SK-N-SH treated with all-trans-retinoic acid at 6 μM for 48 hours (cell line): ENCODE measurements at places on chromosomes 3 and 15.

GRCh38 chr3:164791263-164791662 lies 287.0 kb downstream of the SI start:
- ATAC-seq = no peak

GRCh38 chr15:90042766-90043529 lies 41.8 kb downstream of the ZNF710 start:
- no peak for ATAC-seq

DNA sequence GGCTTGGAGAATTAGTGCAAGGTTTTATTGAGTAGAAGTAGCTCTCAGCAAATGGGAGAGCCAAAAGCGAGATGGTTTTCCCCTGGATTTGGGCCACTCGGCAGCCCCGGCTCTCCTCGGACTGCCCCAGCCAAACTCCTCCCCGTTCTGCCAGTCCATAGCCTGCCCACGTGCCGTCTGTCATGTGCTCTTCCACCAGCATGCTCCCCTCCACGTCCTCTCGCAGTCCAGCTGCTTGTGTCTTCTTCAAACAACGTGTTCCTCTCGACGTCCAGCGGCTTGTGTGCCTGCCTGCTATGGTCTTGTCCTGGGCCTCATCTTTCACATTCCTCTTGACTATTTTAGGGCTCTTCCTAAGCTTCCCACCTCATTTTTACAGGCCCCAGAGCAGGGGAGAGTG lies 16.7 kb upstream of the SECISBP2L start:
- ATAC-seq = no peak

DNA sequence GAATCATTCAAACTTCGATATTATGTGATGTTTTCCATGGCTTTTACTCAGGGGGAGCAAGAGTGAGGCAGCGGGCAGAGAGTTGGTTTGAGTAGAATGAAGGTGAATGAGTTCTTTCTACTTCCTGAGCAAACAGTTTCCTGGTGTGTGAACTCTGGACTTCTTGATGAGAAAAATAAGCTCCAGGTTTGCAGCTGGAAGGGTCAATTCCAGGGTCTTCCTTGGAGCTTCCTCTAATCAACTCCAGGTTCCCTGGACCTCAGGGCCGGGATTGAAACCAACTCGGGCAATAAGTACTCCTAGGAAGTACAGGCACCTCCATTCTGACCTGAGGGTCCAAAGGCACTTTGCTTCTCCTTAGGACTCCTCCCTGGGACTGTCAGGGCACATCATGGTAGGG lies 243.6 kb upstream of the ONECUT1 start:
- ATAC-seq = no peak

- ATAC-seq = peak; percentile 20; the same call in 1 of the 3 replicates
These were observed 35.3 kb downstream of the SRGAP3 start for GRCh38 chr3:9214185-9214584.

- ATAC-seq = no peak
These were observed 31.7 kb upstream of the CCDC66 start for GRCh38 chr3:56525291-56525690.

- ATAC-seq = no peak
These were observed 48.5 kb downstream of the ANAPC13 start for GRCh38 chr3:134437211-134437752.

- ATAC-seq = no peak; the same call in 2 of the 3 replicates
These were observed 18.2 kb downstream of the FAN1 start for GRCh38 chr15:30921781-30922479.

- no peak for ATAC-seq
These were observed 141.5 kb upstream of the TBL1XR1 start for GRCh38 chr3:177338697-177339219.

- ATAC-seq = no peak
These were observed 81.4 kb downstream of the ARNT2 start for GRCh38 chr15:80485370-80486164.
